ENCODE measurements at places on chromosomes 3 and 15.

GRCh38 chr15:74545086-74545485 is 4.1 kb downstream of the ARID3B start:
- DNase-seq: no peak

- DNase-seq: no peak
These were observed 136.5 kb downstream of the ZNF621 start for GRCh38 chr3:40661284-40661683.

- DNase-seq: no peak
These were observed 148.6 kb downstream of the SHQ1 start for GRCh38 chr3:72699631-72700030.

DNA sequence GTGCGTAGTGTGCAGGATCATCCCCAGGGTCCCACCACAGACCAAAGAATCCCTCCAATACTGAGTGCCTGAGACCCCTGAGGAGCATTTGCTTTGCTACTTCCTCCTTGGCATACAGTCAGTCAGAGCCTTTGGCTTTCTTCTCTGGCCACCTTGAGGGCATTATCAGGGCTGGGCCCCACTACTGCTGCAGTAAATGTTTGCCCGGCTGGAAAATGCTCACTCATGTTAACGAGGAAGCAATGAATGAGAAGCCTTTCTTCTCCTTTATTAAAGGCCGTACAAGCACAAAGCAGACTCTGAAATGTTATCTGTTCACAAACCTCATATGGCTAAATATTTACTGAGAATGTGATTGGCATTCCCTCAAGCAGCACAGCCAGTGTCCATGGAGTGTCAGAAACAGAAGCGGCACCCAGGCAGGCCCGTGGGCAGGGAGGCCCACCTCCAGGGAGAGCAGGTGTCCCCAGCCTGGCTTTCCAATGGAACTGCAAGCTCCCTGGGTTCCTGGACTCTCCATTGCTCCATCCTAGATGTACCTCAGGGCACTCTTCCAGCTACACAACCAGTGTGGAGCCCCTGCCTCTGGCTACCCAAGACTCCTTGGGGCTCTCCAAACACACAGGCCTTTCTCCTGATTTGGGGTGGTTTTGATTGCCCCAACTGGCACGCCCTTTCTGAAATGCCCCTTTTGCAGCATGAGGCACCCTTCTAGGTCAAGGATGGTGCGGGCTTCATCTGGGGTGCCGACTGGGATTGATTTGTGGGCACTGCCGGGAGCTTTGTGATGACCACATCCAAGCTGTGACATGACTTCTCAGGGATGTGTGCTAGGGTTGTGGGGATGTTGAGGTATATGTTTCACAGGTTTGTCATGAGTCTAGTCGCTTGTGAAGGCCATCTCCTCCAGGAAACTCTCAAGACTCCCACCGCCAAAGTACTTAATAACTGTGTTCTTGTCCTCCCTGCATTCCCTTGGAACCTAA is 195.6 kb downstream of the FAM43A start:
- no peak for DNase-seq

GRCh38 chr3:30370681-30371271 is 235.6 kb upstream of the TGFBR2 start:
- no peak for DNase-seq

DNA sequence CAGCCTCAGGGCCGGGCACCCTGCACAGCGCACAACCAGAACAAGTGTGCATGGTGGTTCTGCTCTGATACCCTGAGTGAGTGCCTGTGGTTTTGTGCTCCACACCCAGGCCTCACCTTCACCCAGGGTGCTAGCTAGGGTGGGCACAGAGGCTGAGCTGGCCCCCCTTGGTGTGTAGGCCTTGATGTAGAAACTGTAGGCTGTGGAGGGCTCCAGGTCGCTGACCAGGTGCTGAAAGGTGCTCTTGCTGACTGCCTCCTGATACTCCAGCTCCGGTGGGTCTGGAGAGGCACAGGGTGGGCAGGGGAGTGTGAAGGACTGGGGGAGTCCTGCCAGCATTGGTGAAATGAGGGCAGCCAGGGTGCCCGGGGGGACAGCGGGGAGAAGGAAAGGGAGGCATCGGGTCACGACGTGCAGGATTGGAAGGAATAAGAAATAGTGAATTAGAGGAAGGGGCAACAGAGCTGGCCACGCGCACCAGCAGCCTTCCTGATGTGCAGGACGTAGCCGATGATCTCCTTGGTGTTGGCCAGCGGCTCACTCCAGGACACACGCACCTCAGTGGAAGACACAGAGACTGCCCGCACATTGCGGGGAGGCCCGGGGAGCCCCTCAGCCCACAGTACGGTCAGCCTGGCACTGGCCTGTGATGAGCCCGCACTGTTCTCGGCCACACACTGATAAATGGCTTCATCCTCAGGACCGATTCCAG is 26.6 kb downstream of the RNU5B-1 start:
- DNase-seq: no peak

DNA sequence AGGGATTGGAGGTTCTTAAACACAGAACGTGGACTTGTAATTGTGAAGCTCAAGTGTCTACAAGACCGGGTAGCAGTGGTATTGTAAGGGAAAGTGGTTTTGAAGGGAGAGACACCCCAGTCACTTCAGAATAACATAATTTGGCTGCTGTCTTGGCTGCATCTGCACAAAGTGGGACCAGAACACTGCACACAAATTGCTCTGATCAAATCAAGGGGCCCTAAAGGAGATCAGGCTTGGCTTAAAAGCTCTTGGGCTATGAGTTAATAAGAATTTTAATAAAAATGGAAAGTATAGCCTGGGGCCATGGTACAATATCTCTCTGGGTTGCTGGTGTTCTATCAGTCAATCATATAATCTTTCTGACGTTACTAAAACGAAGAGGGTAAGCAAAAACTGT is 356.1 kb upstream of the ICE2 start:
- DNase-seq: no peak

GRCh38 chr3:133209871-133210550 is 171.8 kb downstream of the TMEM108 start:
- DNase-seq: no peak

GRCh38 chr3:143977341-143978262 is 6.0 kb downstream of the DIPK2A start:
- no peak for DNase-seq

DNA sequence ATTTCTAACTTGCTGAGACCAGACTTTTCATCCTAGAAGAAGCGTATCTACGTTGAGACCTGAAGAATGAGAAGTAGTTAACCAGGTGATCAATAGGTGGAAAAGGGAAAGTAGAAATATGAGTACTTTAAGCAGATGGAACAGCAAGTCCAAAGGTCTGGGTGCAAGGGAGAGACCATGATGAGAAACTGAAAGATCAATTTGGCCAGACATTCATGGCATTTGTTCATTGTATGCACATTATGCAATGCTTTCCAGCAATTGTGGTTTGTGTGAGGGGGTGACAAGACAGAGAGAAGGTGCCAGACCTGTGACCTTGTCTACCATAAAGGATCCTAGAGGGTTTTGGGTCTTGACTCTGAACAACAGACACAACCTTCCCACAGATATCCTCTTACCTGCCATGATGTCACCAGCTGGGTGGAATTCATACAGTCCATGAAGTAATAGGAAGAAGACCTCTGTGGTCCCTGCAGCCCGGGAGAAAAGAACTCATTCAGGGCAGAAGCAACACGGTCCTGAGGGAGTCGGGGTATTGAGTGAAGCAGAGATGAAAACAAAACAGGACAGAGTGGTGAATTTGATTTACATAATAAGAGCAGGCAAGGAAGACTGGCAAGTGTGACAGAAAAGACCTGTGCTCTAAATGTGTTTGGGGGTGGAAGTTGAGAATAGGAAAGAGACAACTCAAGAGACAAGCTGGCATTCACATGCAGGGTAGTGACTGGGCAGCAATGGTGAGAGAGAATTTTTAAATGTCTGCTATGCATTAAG is 63.4 kb upstream of the PSMD6 start:
- DNase-seq: no peak

DNA sequence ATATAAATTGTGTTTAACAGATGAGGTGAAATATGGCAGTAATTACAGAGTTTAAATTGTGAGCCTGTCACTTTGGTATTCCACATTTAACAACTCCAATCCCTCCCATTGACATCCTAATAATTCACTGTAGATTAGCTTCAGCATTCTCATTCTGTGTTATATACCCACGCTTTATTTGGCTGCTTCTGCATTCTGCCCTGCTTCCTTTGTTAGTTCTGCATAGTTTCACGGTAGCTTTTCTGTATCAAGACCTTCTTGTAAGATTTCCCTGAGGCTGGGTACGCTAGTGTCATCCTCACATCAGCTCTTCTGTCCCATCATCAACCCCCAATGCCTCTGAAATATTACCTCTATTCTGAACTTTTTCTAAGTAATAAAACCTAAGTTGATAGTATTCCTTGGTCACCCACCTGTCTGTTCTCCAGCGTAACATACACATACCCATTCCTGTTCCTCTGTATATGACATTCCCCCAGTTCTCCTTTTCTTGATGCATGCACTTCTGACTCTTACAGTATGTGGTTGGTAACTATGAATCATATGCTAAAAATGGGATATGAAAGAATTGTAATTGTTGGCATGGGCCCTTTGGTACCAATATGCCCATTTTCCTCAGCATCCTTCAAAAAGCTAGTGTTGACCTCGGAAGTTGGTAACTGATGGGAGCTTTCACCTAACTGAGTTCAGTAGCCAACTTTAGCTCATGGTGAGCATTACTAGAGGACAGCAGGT is 171.2 kb downstream of the KLHL25 start:
- DNase-seq: no peak

DNA sequence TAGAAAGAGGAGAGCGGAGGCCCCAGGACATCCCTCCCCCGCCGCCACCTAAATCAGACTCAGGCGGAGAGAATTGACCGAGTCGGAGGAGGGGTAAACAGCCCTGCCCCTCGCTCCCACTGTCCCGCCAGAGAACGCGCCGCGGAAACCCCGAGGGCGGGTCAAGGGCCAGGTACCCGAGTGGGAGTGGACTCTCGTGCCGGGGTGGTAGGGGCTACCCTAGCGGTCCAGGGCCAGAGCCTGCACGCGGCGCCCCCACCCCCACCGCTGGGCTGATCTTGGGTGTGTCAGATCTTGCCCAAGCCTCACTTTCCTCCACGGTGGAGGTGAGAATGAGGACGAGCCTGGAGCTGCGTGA is 19.0 kb downstream of the SPATA12 start:
- no peak for DNase-seq

- DNase-seq: peak; percentile 53
These were observed 15.6 kb downstream of the SMAD3 start for GRCh38 chr15:67080900-67081431.

DNA sequence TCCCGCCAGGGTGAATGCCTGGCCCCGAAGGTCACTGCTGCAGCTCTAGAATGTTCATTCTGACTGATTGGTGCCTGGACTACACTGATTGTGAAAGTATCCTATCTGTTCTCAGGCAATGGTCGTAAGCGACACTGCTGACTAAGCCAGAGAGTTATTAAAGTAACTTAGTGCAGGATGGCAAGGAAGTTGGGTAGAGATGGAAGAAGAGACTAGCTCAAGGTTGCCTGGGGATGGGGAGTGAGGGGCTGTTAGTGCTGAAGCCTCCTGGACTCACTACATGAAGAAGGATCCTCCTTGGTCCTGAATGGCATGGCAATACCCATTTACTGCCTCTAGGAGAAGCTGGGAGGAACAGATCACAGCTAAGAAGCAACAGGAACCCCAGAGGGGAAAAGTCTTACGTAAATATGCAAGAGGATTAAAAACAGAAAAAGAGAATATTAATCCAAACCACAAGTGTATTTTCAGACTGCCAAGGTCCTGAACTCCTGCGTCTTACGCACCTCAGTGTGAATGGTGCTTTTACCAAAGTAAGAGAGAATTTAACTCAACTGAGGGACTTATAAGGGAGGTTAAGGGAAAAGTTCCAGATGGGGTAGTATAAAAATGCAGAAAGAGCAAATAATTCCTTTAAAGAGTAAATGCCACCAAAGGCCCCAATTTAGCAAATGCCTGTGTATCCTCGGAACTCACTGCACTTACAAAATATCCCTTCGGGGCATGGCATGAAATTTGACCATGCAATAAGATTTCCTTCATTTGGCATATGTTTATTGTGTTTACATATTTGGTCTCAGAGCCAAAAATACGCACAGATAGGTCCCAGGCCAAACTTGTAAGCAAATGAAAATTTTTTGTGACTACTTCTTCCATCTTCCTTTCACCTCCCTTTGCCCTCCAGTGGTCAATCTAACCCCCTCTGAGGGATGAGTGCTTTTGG is 64.0 kb upstream of the DGKG start:
- DNase-seq: no peak

DNA sequence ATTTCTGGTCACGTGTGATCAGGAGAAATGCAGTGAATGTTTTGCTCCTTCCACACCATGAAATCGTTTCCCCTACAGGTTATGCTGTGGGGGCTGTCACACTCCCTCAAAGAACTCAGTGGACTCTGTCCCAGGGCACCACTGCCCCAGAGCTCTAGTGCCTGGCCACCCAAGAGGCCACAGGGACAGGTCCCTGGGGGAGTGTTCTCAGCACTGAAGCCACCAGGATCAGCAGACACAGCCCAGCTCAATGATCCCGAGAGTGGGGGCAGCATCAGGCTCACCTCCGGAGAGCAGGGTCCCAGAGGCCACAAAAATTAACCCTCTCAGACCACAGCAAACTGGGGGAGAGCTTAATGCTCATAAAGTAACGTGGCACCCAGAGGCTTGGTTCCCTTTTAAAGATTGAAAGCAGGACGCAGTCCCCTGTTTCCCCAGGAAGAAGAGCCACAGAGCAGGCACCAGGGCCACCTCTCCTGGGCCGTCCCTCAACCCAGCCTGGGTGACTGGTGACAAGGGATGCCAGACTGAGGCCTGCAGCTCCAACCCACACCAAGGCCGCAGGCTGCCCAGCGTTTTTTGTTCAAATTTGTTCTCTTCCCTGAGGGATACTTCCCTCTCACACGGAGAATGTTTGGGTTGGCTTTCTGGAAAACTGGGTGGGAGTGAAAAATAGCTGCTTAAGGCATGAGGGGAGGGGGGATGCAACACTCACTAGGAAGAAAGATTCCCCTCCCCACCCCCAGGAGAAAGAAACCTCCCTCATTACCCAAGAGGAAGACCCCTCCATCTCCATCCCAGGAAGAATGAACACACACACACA is 123.3 kb upstream of the IGF1R start:
- DNase-seq: no peak

- no peak for DNase-seq
These were observed 368.3 kb upstream of the DCBLD2 start for GRCh38 chr3:99269606-99270351.

DNA sequence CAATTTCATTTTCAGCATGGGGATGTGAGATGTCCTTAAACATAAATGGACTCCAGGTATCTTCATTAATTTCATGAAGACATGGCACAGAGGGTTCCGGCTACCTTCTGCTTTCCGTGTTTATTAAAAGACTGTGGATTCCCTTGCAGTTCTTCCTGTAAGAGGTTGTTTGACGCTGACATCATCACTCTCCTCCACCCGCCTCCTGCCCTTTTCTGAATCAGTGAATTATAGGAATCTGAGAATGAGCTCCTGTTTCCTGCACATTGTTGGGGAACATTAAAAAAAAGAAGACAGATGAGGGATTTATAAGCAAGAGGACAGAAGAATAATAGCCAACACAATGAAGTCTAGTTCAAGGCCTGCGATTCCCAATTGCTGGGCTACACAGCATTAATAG is 191.3 kb downstream of the LPP start:
- no peak for DNase-seq

GRCh38 chr3:119380697-119381096 is 82.7 kb downstream of the TMEM39A start:
- no peak for DNase-seq

GRCh38 chr3:72041076-72041475 is 256.1 kb upstream of the PROK2 start:
- DNase-seq: no peak
